ENCODE measurements at places on chromosomes 11 and 22.

GRCh38 chr22:29810216-29810615 lies 27.9 kb downstream of the ASCC2 start:
- DNase-seq, result no peak

GRCh38 chr11:73335204-73335923 lies 27.3 kb downstream of the ARHGEF17 start:
- peak; percentile 52 for DNase-seq

GRCh38 chr11:69499918-69500284 lies 18.4 kb downstream of the LINC01488 start:
- DNase-seq, result no peak

- no peak for DNase-seq
Observed at GRCh38 chr11:3674189-3674588, 3.0 kb upstream of the CHRNA10 start.

- no peak for DNase-seq
Observed at GRCh38 chr22:50360578-50360977, 17.5 kb downstream of the PPP6R2 start.

DNA sequence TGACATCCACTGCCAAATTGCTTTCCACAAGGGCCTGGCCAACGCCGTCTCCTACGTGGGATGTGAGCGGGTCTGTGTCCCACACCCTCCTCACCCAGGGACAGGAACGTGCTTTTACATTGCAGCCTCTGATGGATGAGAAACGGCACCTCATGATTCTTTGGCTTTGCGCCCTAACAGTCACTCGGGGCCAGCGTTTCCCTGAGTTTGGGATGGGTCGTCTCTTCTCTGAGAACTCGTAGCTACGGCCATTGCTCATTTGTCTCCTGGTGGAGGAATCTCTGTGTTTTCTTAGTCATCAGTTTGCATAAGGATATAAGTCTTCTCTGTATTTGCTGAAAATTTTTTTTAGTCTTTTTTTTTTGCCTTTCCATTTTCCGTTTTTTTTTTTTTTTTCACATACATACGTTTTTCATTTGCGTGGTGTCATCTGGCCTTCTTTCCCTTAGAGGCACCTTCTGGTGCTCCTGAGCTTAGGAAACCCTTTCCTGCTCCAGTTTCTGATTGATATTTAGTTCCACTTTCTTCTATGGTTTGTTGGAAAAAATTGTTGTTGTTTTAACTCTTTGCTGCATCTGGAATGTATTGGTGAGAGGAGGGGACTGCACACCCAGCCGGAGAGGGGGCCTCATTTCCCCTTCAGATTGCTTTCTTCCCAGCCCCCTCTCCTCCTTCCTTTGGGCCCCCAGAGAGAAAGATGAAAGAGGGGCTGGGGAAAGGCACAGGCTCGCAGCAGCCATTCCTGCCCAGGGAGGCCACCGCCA lies 12.0 kb downstream of the TNNT3 start:
- DNase-seq, result no peak

Data from thymus (tissue), 14 donors.